ENCODE measurements at places on chromosomes 16 and 17. TPM values are rescaled to one million over a fixed set of nuclear protein-coding genes. Genes with fewer than 3 reads are reported as not detected.

The QRICH2 gene
- 3.3 TPM for total RNA-seq

The CLDN7 gene
- total RNA-seq = 442 TPM

DNA sequence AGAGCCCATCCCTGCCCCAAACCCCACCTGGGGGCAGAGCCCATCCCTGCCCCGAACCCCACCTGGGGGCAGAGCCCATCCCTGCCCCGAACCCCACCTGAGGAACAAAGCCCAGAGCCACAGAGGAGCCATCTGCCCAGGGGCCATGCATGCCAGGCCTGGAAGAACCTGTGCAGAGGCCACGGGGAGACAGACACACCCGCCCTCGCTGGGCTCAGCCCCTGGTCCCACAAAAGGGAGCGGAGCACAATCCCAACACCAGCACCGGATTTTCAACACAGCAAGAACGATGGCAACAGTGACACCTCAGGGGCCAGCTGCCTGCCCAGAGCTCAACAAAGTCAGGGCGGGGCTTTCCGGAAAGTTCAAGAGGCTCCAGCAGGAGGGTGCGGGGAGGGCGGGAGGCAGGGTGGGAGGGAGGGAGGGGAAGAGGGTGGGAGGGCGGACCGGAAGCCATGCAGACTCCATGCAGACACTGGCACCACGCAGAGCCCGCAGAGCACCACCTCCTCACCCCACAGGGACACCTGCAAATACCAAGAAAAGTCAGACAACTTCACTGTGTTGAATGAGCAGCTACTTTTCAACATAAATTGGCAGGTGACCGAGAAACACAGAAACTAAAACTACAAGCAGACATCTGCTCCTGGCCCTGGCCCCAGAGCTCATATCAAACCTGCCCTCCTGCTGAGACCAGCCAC lies 27.9 kb upstream of the C16orf95 start:
- DNase-seq = no peak

DNA sequence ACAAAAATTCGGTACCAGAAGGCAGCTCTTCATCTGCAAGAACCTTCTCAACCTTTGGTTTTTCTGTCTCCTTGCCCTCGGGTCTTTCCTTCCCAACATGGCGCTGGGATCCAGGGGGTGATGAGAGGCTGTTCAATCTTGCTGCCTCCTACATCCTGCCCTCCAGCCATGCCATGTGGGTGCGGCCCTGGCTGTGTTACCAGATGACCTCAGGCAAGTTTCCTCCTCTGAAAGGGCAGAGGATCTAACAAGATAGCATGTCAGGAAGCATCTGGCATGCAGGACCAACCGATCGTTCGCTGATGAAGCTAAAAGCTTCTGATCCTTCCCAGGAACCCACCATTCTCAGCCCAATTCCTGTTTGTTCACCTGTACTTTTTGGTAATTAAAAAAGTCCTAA lies 36.8 kb upstream of the BCAR1 start:
- DNase-seq = no peak

GRCh38 chr17:31494259-31495021 lies 103.0 kb downstream of the RAB11FIP4 start:
- DNase-seq = peak; percentile 35

DNA sequence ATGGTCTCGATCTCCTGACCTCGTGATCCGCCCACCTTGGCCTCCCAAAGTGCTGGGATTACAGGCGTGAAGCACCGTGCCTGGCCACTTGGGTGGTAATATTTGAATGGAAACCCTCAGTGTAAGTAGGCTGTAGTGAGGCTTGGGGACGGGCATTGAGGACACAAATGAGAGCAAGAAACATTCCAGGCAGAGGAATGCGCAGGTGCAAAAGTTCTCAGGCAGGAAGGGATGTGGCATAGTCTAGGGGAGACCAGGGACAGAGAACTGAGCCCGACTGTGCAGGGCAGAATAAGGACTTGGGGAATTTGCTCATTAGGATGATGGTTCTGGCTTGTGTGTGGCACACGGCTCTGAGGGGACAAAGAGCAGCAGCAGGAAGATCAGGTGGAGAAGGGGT lies 54.8 kb downstream of the GRB2 start:
- DNase-seq = no peak

The GAST gene
- not detected for total RNA-seq

DNA sequence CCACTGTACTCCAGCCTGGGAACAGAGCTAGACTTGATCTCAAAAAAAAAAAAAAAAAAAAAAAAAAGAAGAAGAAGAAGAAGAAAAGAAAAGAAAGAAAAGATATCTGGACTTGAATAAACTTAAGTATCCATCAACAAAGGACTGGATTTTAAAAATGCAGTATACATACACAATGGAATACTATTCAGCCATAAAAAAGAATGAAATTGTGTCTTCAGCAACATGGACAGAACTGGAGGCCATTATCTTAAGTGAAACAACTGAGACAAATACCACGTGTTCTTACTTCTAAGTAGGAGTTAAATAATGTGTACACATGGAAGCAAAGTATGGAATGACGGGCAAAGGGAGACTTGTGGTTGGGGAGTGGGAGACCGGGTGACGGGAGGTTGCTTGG lies 40.1 kb upstream of the MNT start:
- DNase-seq = no peak

The TGFB1I1 gene
- total RNA-seq = 15.3 TPM

DNA sequence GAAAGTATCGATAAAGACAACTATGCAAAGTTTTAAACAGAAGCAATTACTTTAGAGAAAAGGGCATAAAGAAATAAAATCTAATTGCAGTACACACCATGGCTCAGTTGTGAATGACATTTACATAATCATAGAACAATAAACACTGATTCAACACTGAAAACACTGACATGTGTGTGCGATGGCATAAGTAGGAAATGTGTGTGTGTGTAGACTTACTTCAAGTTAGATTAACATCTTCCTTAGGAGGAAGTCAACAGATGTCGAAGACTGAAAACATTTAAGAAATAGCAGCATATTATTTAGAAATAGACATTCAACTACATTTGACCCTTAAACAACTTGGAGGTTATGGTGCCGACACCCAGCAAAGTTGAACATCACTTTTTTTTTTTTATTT lies 172.4 kb downstream of the STX8 start:
- DNase-seq = no peak

The ABCC1 gene
- 146 TPM for total RNA-seq

Data from PC-9 (cell line).